ENCODE measurements at places on chromosomes 12 and 14. TPM values are rescaled to one million over a fixed set of nuclear protein-coding genes. Genes with fewer than 3 reads are reported as not detected.

NAV3 gene
- total RNA-seq, result not detected

DNA sequence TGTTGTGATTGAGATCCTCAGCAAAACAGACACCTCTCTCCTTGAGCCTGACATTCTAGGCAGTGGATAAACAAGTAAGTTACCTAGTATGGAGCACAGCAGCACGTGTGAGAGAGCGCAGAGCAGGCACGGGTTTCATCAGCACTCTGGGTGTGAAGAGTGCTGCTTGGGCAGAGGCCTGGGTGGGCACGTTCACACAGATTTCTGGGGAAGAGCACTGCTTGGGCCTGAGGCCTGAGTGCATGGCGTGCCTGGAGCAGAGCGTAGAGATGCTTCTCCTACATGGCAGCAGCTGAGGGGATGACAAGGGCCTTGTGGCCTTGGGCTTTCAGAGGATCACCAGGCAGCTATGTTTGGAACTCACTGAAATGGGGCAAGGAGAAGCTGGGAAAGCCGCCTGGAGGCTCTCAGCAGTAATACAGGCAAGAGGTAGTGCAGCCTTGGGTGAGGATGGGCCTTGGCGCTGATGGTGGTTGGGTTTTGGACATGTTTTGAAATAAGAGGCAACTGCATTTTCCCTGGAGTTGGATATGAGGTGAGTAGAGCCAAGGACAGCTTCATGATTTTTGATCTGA is 17.6 kb downstream of the CKB start:
- peaks cover 3% of the 10 kb centered on the region for H3K4me1 ChIP-seq
- no peak for DNase-seq
- H3K27ac ChIP-seq, result peak overlapping the region; percentile 51
- peaks cover 38% of the 10 kb centered on the region for H3K36me3 ChIP-seq

KRT73 gene
- 8.2 TPM for total RNA-seq

ACSS3 gene
- not detected for total RNA-seq

GRCh38 chr12:51017452-51017851 is 8.7 kb downstream of the SLC11A2 start:
- H3K27me3 ChIP-seq, result no peaks in the 10 kb centered on the region
- H3K27ac ChIP-seq, result no peak overlapping the region
- peaks cover 2% of the 10 kb centered on the region for H3K36me3 ChIP-seq
- H3K4me1 ChIP-seq, result peaks cover 41% of the 10 kb centered on the region

- peak overlapping the region; percentile 74 for H3K27ac ChIP-seq
- DNase-seq, result peak; percentile 65
- H3K27me3 ChIP-seq, result no peaks in the 10 kb centered on the region
- peaks cover 87% of the 10 kb centered on the region for H3K36me3 ChIP-seq
- peaks cover 86% of the 10 kb centered on the region for H3K4me1 ChIP-seq
These were observed 4.9 kb downstream of the VAMP1 start for GRCh38 chr12:6465467-6466183.

- H3K36me3 ChIP-seq, result peaks cover 17% of the 10 kb centered on the region
- peak; percentile 45 for DNase-seq
- peak overlapping the region; percentile 19 for H3K4me3 ChIP-seq
- peak overlapping the region; percentile 70 for H3K27ac ChIP-seq
- H3K27me3 ChIP-seq, result no peaks in the 10 kb centered on the region
- H3K4me1 ChIP-seq, result peaks cover 54% of the 10 kb centered on the region
These were observed 106.7 kb downstream of the CRADD start for GRCh38 chr12:93783832-93784231.

PPP1R36 gene
- total RNA-seq, result 0.50 TPM
